ENCODE measurements at places on chromosomes 3 and 15. TPM values are rescaled to one million over a fixed set of nuclear protein-coding genes. Genes with fewer than 3 reads are reported as not detected.

APOD gene
- 0.48 TPM for total RNA-seq

LRRIQ4 gene
- 0.14 TPM for total RNA-seq

DUT gene
- 518 TPM for total RNA-seq

COL6A5 gene
- not detected for total RNA-seq

DAPK2 gene
- 0.87 TPM for total RNA-seq

INSYN1 gene
- total RNA-seq, result not detected

GHSR gene
- not detected for total RNA-seq

PP2D1 gene
- not detected for total RNA-seq

ANKUB1 gene
- not detected for total RNA-seq

CCR3 gene
- total RNA-seq, result not detected

PLCL2 gene
- total RNA-seq, result 16.7 TPM

GNAT1 gene
- not detected for total RNA-seq

MYH15 gene
- 0.17 TPM for total RNA-seq

CIB2 gene
- 2.0 TPM for total RNA-seq

NCKIPSD gene
- total RNA-seq, result 38.5 TPM

THOC7 gene
- total RNA-seq, result 85.2 TPM

IGSF10 gene
- not detected for total RNA-seq

TTC21A gene
- 1.7 TPM for total RNA-seq

TRH gene
- not detected for total RNA-seq

ZNF502 gene
- 0.77 TPM for total RNA-seq

SI gene
- total RNA-seq, result not detected

KBTBD13 gene
- not detected for total RNA-seq

SSUH2 gene
- total RNA-seq, result not detected

All from activated CD4-positive, alpha-beta memory T cell treated with anti-CD3 and anti-CD28 coated beads for 36 hours (primary cell).